CD4-positive, alpha-beta T cell treated with Interleukin-2 at 100 ng/mL for 4 hours (primary cell): ENCODE measurements at places on chromosomes 12 and 14.

DNA sequence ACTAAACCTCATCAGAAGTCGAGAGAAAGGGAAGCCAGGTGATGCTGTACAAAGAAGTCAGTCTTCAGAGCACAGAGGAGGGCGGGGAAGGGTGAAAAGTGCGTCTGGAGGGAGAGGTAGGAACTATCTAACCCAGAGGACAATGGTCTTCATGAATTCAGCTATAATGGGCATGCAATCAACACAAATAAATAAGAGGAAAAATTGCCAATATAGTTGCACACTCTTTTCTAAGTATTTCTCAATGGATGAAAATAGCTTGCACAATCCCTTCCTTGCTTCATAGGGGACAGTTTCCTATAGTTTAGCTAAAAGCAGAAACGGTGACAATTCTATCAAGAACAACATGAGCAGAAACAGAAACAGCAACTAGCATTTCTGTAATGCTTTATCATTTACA is 931.2 kb downstream of the AACS start:
- DNase-seq = no peak

DNA sequence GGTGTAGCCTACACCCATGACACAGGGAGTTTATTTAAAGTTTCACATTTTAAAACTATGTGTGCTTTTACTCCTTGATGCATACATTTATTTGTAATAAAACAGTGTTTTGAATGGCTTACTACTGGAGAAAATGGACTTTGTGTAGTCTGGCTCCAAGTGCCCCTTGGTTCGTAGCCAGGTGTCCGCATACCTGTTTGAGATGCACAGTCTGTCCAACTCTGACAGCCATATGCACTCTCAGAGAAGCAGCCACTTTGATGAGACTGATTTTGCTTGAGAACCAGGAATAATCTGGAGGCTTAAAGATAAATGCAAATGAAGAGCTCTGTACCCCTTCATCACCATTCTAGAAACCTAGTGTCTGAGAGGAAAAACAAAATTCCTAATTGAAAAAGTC is 24.0 kb downstream of the RTN1 start:
- no peak for DNase-seq

DNA sequence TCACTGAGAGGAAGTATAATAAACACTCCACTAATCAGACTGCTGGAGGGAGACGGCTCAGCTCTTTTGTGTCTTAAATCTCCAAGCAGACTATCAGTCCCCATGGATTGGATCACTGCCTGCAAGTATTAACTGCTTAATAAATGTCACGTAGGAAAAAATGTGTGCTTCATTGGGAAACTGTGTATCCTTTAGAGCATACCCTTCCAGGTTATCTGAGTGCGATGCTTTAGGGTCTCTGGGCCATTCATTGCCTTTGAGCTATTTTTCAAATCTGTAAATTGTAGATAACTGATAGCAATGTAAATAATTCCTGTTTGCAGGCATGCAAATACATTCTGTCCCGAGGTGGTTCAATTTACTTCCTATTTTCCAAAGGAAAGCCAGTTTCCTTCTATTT is 45.0 kb upstream of the VASH1 start:
- no peak for DNase-seq

GRCh38 chr12:108591267-108591980 is 6.5 kb downstream of the TMEM119 start:
- no peak for DNase-seq

DNA sequence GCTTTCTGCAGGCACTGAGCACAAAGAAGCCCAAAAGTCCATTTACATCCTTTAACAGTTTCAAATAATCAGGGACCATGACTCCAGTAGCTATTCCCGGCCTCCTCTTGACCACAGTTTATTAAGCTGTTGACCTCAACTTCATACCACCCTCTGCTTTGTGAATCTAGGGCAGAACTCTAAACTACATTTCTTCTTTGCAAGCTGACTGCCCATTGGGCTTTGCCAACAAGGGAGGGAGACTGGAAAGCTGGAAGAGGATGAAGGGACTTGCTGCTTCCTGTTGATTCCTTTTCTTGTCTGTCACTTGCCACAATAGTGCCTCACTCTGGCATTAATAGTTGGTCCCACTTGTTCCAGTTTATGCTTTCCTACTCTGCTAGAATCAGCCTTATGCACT is 2.7 kb downstream of the CGRRF1 start:
- no peak for DNase-seq

DNA sequence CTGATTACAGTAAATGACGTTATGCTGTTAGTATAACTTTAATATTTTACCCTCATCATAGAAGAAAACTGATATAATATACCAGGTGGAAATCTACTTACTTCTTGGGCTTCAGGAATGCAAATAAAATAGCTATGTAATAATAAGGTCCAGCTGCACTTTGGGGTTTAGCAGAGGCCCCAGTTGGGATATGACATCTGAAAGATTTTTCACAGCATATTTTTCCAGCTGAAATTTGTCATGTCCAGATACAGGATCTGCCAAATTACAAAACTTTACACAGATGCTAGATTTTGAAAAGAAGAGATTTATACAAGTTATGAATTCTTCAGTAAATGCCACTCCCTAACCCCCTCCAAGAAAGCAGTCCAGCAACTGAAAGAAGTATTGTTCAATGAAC is 29.2 kb upstream of the DCN start:
- no peak for DNase-seq

DNA sequence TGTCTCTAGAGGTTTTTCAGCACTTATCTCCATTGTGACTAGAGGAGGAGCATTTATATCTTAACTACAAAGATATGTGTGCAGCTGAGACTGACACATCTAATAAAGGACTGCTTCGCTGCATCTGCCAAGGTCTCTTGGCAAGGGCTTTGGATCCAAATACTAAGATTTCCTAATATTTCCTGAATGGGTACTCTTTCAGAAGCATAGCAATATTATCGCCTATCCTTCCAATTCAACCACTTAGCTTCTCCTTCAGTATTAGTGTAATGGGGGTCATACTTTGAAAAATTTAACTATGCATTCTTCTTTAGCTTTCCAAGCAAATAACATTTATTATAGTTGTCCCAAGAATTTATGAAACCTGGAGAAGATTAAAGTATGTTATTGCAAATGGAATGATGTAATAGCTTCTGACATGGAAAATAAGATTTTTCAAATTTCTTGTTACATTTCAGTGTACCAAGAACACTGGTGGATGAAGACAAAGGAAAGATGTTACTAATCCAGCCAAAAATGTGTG is 243.0 kb upstream of the PDE3A start:
- no peak for DNase-seq
